ENCODE measurements at places on chromosomes 7 and 10.

DNA sequence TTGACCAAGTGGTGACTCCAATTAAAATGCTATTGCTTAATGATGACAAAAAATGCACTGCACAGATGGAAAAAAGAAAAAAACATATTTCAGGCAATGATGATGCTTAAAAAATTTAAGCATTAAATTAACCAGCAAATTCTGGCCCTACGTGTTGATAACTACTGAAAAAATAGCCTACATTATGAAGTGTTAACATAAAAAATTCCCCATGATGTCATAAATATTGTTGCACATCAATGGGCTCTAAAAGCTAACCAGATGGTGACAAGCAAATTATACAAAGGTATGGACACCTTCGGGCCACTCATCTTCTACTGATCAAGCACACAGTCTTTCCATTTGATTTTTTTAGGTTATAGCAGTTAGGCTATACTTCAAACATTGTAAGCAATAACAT lies 267.4 kb downstream of the PARD3 start:
- no peak for DNase-seq

DNA sequence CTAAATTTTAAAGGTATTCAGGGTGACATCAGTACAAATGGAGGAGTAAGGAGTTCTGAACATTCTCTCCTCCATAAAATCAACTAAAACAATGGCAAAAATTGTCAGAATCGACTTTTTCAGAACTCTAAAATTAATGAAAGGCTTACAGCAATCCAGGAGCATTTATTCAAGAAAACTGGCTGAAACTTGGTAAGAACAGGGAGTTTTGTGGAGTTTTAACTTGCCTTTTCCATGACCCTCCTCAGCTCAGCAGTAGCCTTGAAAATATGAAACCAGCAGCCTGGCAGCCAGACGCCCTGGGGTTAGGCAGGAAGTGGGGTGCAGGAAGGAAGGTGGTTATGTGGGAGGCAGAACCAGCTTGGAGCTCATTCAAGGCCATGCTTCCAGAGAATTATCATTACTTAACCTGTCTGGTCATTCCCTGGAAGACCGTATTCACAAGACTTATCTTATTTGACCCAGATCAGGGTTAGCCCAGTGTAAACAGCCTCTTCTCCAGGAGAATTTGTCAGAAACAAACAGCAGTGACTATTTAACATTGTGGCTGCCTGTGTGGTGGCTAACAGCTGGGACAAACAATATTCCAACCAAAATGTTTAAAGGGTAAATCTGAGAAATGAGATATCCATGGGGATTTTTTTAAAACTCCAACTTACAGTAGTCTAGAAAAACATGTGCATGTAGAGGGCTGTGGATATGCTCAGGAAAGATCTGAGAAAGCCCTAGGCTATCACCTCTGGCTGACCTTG lies 75.7 kb upstream of the MACROH2A2 start:
- no peak for DNase-seq

DNA sequence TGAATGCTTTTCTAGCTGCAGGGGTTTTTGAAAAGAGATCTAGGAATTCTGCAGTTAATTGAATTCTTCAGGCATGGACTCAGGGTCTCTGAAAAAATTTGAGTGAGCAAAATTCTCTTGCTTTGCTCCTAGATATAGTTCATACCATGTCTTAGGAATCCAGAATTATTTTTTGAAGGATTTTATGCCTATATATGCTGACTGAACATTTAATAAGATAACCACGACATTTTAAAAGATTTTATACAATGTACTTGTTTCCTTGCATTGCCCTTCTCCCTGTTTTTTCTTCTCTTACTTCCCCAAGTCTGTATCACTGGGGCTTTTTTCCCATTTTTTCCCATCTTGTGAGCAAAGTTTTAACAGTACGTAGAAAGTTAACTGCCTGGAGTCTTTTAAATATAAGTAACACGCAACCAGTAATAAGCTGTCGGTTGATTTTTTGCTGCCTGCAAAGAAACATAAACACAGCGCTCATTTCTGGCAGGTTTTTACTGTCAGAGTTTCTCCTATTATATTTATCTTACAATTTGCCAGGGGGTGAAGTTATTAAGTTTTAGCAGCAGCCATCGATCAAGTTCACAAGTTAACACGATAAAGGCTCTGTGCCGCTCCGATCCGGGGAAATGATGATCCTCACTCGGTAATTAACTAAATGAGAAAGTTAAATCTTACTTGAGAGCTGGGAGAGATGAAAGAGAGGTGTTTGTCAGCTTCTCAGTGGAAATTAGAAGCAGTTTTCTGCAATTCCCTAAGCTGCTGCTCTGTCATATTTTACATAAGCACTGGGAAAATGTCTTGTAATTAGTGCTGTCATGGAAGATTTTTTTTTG lies 81.0 kb downstream of the POLL start:
- DNase-seq: no peak

- DNase-seq: no peak
Observed at GRCh38 chr7:235576-236395, 43.4 kb downstream of the FAM20C start.

- no peak for DNase-seq
Observed at GRCh38 chr7:2948749-2949148, 94.9 kb downstream of the CARD11 start.

DNA sequence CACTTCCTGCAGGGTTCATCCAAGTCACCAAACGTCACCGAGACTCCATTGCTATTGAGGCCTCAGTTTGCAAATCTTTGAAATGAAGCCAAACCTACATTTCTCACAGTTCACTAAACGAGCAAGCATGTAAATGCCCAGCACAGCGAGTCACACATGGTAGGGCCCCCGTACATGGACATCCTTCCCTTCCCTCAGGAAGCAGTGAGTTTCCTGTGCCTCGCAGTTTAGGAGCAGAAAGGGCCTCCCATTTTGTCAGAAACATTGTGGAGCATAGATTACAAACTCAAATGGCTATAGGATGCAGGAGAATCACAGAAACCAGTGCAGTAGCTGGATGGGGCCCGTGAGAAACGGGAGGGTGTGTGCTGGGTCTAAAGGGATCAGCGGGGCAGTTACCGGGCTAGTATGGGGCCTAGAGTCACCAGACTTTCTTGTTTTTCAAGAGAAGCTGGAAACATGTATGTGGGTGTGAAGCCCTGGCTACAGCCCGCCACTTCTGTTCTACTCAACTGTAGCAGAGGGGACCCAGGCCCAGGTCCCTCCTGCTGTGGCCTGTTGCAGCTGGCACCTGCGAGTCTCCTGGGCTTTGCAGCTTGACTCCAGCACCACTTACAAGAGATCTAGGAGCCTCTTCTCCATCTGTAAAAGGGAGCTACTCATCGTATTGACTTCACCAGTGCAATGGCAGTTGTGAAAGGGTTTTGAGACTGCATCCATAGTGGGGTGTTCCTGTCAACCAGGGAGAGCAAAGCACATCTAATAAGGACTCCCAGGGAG lies 14.2 kb upstream of the SLC18A3 start:
- no peak for DNase-seq

DNA sequence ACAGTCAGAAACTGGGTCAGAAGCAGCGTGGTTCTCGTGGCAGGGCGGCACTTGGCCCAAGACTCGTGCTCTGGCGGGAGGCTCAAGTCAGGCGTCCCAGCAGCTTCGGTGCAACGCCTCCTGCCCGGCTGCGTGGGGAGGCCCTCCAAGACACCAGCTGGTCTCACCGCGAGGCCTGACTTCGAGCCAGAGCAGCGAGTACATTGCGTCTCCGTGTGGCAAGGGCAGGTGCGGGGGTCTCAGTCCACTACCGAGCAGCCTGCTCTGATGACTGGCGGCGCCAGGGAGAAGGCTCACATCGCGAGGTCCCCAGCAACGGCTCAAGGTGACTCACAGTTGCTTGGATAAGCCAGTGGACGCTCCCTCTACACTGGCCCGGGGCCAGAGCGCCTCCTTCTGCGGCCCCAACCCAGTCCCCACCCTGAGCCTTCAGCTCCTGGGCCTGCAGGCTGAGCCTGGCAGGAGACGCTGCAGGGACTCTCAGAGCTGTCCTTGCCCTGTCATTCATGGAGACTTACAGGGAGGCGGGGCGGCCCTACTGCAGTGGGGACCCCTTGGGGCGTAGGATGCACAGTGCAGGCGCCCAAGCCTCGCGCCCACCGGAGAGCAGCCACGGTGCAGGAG lies 41.9 kb upstream of the PRKAR1B start:
- peak; percentile 20 for DNase-seq

DNA sequence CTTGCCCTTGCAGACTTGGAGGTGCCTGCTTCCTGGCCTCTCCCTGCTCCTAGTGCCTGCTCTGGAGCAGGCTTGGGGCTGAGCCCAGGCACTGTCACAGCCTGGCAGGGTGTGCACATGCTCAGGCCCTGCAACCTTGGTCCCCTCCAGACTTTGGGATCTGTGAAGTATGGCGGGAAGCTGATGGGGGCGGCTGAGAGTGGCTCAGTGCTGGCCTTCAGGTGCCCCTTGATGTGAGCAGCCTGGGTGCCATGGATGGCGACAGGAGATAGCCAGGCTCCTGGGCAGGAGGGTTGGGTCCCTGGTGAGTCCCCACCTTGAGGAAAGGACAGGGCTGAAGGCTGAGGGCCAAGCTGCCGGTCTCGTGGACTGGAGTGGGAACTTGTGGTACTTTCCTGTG lies 700.4 kb upstream of the KCND2 start:
- no peak for DNase-seq

GRCh38 chr7:98116656-98117461 lies 10.2 kb downstream of the LMTK2 start:
- DNase-seq: no peak

- DNase-seq: no peak
Observed at GRCh38 chr10:6769704-6770417, 189.8 kb upstream of the PRKCQ start.

DNA sequence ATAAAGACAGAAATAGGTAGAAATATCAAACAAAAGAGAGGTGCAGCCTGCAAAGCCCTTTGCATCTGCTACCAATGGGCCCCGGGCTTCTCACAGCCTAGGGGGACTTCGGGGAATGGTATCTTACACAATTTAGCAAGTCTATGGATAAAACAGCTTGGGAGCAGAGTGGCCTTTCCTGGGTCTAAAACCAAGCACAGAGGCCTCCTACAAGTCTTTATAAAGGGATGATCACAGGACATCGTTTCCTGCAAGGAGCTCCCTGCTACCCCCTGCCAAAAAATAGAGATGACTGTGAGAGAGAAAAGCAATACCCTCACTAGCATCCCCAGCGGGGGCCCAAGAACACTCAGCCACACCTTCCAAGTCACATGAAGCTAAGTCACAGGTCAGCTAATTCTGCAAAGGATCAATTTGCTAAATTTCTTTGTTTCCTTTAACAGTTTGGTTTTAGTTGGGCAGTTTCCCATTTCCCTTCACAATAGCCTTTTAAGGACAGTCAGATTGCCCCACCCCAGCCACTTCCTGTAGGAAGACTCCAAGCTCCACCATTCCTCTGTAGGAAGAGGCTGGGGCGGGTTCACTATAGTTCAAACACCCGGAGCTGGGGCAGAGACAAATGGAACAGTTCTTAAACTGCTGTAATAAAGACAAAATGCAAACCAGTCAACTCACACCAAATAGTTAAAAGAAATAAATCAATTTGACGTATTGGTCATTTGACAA lies 105.5 kb downstream of the SLIT1 start:
- DNase-seq: no peak

DNA sequence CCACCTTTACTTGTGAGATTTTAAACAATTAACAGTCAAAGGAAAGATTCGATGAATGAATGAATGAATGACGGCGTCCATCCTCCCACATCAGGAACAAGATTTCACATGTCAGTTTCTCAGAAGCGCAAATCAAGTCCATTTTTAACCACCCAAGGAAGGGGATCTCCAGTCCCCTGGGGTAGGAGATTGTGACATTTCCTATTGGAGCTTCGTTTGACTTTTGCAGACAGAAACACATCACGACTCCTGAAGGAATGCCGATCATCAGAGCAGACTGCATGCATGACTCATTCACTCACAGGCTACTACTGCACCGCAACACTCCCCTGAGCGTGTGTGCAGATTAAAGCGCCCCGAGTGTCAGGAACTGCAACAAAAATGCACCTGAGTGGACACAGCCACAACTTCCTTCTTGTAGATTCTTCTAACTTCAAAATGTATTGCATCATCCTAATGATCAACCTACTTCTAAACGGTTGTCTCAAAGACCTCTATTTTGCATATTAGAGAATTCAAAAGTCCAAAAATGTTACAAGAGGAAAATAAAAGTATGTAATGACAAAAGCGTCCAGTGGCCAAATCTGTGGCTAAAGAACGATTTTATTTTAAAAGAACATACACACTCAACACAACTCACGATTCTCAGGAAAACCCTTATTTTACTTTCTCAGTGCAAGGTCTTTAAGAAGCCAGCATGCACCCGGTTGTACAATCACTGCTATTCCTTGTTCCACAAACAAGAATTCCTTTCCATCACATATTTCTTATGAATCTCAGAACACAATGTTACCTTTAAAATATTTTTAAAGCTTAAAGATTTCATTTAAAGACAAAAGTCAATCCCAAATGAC lies 172.6 kb downstream of the FAM107B start:
- DNase-seq: peak; percentile 79

- DNase-seq: no peak
Observed at GRCh38 chr7:97595439-97595838, 136.4 kb upstream of the TAC1 start.

DNA sequence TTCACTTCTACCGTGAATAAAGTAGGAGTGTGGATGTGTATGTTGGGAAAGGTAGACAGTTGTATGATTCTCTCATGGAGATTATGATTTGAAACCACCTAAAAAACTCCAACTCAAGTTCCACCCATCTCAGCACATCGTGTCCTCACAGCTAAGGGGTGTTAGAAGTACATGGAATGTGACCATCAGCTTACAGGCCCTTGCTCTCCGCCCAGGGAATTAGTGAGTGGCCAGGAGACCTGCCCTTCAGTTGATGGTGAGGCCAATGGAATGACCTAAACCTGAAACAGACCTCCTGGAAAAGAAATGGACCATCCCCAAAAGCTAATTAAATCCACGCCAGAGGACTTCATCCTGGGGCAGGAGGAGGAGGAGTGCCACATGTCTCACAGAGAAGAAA lies 2.1 kb upstream of the WNT2 start:
- DNase-seq: no peak

DNA sequence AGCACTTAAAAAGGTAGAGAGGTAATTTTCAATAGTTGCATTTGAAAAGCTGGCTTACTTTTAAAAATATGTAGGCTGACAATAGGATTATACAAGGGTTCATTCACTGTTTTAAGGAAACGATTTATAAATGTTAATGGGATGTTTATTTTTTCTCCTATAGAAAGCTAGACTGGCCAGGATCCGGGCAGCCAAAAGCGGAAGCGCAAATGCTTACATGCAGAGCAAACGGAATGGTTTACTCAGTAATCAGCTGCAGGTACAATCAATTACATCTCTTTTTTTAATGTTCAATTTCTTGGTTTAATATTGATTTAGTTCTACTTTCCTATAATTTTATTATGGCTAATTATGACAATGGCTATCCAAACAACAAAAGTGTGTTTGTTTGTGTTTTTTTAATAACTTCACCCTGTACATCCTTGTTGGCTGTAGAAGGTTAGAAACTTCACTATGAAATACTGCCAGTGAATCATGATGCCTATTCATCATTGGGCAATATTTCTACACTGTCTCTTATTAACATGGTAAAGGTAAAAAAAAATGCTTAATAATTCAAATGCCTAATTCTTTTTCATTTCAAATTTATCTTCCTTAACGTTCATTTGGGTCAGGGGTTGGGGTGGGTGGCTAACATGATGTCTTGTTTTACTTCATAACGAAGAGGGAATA lies 116.4 kb downstream of the TSPAN12 start:
- DNase-seq: no peak

- no peak for DNase-seq
Observed at GRCh38 chr7:44043902-44044301, 600 bp upstream of the DBNL start.

- DNase-seq: peak; percentile 45
Observed at GRCh38 chr7:50281680-50282445, 22.7 kb upstream of the IKZF1 start.

- DNase-seq: no peak
Observed at GRCh38 chr10:28897617-28898464, 220.5 kb downstream of the BAMBI start.

Data from activated CD8-positive, alpha-beta T cell treated with anti-CD3 and anti-CD28 coated beads for 36 hours (primary cell).